ENCODE measurements at places on chromosomes 3 and 15.

DNA sequence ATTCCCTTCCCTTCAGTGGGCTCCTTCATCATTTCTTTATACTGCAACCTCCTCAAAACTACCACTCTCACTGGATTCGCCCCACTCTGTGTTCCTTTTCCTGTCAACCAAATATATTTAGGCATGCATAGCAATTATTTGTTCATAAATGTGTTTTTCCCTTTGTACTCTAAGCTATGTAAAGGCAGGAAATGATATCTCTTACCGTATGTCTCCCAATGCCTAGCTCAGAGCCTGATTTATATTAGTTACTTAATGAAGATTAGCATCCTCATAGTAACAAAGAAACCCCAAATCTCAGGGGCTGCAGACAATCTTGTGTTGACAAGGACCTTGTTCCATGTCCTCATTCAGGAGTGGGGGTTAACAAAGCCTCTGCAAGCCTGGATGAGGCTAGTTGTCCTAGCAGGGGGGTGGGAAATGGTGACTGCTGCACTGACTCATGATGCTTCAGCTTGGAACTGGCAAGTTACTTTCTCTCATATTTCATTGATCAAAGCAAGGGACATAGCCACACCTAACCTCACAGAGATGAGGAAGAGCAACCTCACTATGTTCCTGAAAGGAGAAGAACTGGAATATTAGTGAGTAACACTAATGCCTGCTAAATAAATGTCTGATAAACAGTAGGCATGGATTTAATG is 15.2 kb downstream of the PHLDB2 start:
- DNase-seq = no peak

DNA sequence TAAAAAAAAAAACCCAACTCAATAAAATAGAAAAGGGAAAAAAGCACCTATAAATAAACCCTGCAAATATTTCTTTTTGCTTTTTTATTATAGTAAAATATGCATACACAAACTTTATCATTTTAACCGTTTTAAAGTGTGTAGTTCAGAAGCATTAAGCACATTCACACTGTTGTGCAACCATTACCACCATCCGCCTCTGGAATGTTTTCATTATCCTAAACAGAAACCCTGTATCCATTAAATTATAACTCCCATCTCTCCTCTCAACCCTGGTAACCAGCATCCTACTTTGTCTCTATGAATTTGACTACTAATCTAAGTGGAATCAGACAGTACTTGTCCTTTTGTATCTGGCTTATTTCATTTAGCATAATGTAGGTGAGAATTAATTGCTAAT is 15.0 kb downstream of the CDCP1 start:
- DNase-seq = no peak

GRCh38 chr3:156507285-156507684 is 47.6 kb downstream of the SSR3 start:
- no peak for DNase-seq

DNA sequence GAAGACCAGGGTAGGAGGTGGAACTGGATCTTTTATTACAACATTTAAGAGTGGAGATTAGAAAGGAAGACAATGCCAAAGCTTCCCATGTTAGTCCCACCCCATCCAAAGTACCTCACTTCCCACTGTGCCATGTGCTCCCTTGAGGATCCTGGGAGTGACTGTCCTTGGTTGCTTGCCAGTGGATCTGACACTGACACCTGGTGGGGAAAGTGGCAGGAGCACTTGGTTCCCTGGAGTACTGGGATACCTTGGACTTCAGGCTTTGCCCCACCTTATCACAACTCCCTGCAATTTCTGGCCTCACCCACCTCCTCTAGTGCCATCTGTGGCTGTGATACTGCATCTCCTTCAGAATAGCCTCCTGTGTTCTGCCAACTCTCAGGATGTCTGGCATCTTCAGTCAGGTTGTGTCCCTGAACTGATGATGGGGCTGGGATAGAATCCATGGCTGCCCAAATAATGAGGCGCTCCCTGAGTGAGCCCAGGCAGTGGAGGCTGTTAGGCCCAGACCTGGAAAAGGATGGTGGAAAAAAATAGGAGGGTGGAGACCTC is 1.3 kb downstream of the ELL3 start:
- DNase-seq = no peak

- no peak for DNase-seq
Observed at GRCh38 chr3:52117537-52117936, 36.7 kb downstream of the POC1A start.

DNA sequence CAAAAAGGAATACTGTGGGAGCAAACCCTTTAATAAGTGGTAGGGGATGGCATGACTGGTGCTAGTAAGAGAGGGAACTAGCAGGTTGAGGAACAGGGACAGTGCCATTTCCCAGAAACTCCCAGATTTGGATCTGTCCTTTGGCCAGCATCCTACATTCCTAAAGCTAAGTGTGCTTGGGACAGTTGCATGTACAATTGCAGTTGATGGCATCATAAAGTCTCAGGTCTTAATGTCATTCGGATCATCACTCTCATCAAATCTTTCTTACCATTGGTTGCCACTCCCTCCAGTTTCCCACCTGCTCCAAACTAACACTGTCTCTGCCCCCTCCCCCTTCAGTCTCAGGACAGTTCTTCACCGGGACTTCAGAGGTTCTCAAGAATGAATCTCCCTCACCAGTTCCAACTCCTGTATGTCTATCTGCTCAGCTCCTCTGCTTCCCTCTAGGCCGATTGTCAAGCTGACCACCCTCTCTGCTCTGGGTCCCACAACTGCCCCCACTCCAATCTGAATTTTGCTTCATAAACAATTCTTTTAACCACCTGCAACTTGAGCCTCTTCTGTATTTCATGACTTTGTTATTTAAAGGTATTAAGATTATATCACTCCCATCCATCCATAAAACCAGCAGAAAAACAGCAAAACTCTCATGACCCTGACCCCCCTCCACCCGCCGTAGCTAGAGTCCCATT is 260.8 kb downstream of the CGGBP1 start:
- no peak for DNase-seq

DNA sequence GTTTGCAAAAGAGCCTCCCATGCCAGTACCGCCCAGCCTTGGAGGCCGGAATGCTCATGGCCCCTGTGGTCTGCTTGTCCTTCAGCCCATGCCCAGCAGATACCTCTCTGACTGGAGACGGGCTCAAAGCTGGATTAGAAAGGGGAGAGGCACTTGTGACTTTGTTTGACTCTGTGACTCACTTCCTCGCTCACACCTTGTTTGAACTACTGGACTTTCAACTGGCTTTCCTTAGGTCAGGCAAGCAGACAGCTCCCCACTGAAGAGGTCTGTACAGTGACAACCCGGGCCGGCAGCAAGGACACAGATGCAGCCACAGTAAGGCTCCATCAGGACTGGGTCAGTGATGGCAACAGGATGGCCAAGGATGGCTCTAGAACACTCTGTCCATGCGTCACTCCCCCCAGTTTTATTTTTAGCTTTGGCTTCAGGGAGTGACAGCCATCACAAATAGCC is 98.6 kb upstream of the ABHD17C start:
- no peak for DNase-seq

DNA sequence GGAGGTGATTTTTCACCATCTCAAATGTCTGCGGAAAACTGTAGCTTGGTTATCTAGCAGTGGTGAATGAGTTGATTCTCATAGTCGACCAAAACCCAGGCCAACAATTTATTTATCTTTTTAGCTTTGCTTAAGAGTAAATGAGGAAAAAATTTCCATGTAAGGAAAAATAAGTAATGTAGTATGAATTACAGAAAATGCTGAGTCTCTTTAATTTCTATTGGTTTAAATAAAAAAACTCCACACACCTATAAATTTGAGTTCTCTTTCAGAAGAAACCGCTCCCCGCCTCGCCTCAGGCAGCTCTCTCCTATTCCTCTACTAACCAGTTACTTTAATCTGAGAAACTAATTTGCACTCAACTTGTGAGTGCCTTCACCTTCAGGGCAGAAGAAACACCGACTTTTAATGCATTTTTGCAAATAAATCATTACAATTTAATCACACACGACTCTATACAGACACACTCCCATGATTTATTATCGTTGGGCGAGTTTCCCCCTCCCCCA is 540 bp upstream of the RSRC1 start:
- DNase-seq = no peak

DNA sequence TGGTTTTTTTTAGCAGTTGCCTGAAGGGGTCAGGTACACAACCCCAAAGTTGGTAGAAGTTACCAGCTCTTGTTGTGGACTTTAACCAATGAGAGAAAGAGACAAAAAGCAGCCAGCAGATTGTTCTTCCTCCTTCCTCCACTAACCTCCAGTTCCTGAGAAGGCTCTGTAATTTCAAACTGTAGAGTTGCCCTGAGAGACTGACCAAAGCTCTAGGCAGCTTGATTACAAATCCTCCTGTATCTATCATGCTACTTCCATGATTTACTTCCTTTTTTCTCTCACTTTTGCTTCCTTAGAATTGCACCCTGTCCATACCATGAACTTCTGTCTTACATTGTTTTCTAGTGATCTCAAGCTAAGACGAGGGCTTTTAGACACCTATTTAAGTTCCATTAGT is 29.2 kb downstream of the NSUN3 start:
- no peak for DNase-seq

- no peak for DNase-seq
Observed at GRCh38 chr3:187491371-187491770, 123.2 kb downstream of the RTP4 start.
